ENCODE measurements at places on chromosomes 12 and 14.

DNA sequence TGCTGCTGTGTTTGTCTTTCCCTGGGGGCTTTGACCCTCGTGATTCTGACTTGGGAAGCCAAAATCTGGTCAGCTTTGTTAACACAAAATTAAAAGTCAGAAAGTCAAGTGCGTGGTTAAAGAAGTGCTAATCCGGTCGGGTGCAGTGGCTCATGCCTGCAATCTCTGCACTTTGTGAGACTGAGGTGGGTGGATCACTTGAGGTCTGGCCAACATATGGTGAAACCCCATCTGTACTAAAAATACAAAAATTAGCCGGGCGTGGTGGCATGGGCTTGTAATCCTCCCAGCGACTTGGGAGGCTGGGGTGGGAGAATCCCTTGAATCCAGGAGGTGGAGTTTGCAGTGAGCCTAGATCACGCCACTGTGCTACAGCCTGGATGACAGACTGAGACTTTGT, 844.6 kb downstream of the VRK1 start:
- peak; percentile 48 for DNase-seq

- DNase-seq, result no peak
These were observed 50.7 kb upstream of the WSCD2 start for GRCh38 chr12:108078428-108078827.

GRCh38 chr14:101022121-101022520, 118.6 kb upstream of the RTL1 start:
- no peak for DNase-seq

- DNase-seq, result no peak
These were observed 5.6 kb downstream of the CNIH1 start for GRCh38 chr14:54435500-54435981.

GRCh38 chr12:119730381-119730780, 62.4 kb downstream of the PRKAB1 start:
- no peak for DNase-seq

DNA sequence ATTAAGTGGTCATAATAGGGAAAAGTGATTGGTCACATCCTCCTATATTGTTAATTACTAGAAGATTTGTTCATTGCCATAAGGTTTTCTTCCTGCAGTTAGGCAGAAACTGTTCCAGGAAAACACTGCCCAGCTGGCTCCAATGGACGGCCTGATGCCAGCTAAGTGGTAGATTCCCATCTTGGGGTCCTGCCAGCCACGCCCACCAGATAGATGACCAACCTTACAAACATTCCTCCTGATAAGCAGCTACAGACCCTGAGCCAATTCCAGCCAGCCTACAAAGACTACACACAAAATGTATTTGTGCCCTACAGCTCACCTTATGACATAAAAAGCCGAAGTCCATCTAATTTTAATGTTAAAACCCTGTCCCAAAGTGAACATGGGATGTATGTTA, 685.9 kb upstream of the USP15 start:
- no peak for DNase-seq

DNA sequence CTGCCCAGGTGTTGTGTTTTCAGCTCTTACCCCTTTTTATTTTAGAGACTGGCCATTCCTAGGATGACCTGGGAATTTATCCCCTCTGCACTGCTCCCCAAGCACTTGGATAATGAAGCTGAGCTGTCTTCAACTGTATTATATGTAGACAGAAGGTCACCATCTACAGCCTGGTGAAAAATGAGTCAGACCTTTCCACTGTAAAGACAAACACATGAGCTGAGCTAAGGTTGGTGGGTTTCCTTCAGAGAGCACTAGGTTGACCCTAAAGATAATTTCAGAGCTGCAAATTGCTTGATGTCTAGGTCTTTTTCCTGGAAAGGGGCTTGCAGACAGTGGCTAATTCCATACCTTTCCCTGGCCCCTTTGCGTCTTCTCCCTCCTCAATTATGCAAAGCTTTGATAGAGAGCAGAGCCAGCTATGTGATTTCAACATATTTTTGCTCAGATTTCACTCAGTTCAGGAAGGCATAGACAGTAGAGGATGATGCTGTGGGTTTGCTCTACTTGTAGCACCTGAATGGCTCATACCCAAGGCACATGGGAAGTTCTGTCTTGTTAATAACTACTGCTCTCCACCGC, 9.2 kb upstream of the IKZF4 start:
- no peak for DNase-seq

Data from NCI-H1694 (cell line).